ENCODE measurements at places on chromosomes 12 and 14. TPM values are rescaled to one million over a fixed set of nuclear protein-coding genes. Genes with fewer than 3 reads are reported as not detected.
A peak's percentile ranks its signal among the peaks of the same experiment; 100 is the strongest.

DNA sequence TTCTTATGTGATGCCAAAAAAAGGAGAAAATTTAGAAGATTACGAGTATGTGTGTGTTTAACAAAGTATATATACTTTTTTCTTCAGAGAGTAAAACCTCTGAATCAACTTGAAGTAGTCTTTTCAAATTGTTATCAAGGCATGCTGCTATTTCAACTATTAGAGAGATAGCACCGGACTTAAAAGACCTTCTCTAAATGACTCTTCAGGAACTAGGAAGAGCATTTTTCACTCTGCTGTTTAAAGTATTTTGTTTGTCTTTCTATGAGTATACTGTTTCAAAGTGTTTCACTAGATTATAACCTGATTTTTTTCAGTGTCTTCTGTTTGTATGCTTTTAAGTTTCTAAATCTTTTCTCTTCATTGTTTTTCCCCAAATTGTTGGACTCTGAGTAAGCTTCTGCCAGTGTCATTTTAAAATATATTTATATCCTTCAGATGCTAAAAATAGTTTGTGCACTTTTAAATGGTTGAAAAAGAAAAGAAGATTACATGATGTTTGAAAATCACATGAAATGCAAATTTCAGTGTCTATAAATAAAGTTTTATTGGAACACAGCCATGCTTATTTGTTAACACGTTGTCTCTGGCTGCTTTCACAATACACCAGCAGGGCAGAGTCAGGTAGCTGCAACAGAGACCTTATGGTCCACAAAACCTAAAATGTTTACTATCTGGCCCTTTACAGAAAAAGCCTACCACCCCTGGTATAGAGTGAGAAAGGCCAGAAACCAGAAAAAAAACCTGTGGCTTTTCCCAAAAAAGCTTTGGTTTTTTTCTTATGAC is 21.3 kb downstream of the CRADD start:
- no peak for DNase-seq

- DNase-seq, result peak; percentile 62
These were observed 5.1 kb upstream of the TNFAIP2 start for GRCh38 chr14:103118018-103118662.

GRCh38 chr14:89085737-89086382 is 261.4 kb downstream of the TTC8 start:
- no peak for DNase-seq

DNA sequence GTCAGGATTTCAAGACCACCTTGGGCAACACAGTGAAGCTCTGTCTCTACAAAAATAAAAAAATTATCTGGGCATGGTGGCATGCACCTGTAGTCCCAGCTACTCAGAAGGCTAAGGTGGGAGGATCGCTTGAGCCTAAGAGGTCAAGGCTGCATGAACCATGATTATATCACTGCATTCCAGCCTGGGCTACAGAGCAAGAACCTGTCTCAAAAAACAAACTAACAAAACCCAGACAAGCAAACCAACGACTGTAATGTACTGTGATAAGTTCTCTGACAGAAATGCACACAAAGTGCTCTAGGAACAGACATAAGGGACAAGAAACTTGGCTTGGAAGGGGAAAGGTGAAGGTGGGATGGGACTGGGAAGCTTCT is 22.4 kb downstream of the ENTPD5 start:
- DNase-seq, result no peak

DNA sequence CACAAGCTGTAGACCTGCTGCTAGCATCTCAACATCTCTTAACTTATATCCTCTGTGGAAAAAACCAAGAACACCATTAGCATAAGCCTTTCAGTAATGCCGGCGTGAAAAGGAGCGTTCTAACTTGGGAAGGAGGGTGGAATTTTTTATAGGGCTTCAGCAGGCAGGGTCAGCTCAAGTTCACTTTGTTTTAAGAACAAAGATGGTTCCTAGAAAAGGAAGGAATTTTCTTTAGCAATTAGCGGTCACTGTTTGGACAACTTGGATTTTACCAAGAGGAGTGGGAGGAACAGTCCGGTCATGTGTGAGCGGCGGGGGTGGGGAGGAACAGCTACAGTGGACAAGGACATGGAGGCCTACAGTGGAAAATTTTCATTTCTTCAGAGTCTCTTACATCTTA is 35.9 kb downstream of the BBS10 start:
- peak; percentile 64 for DNase-seq

DNA sequence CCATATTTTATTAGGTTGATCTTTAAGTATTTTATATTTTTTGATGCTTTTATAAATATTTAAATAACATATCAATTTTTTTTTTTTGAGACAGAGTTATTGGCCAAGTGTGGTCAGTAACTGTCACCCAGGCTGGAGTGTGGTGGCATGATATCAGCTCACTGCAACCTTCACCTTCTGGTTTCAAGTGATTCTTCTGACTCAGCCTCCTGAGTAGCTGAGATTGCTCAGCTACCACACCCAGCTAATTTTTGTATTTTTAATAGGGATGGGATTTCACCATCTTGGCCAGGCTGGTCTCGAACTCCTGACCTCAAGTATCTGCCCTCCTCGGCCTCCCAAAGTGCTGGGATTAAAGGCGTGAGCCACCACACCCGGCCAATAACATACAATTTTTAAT is 71.1 kb downstream of the FUT8 start:
- DNase-seq, result no peak

OTUB2 gene
- 6.3 TPM for total RNA-seq

- DNase-seq, result no peak
These were observed 1.1 kb downstream of the HOXC4 start for GRCh38 chr12:54054742-54055194.

GRCh38 chr14:79608446-79608845 is 602.9 kb downstream of the DIO2 start:
- no peak for DNase-seq

- DNase-seq, result peak; percentile 21
These were observed 107.8 kb downstream of the GCH1 start for GRCh38 chr14:54794796-54795195.

GRCh38 chr12:122403115-122403770 is 19.2 kb downstream of the CLIP1 start:
- DNase-seq, result no peak

DNA sequence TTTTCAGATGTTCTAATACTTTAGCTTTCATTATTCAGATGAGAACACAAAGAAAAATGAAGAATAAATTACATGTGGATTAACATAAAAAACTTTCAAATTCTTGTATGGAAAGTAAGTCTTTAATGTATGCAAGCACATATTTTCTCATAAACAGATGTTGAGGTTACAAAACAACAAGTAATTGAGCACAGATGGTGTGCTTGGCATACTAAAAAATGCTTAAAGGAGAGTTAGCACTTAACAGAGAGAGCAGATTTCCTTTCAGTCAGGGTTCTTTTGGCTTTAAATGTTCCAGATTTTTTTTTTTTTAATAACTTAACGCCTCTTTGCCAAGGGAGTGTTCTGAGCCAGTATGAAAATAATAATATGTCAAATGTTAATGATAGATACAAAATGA is 96.0 kb downstream of the RASSF9 start:
- no peak for DNase-seq

- DNase-seq, result no peak
These were observed 16.0 kb upstream of the LRP6 start for GRCh38 chr12:12282761-12283425.

GRCh38 chr12:93563807-93564538 is 8.5 kb upstream of the SOCS2 start:
- DNase-seq, result peak; percentile 72

- no peak for DNase-seq
These were observed 66.3 kb upstream of the EEA1 start for GRCh38 chr12:92995258-92995903.

DNA sequence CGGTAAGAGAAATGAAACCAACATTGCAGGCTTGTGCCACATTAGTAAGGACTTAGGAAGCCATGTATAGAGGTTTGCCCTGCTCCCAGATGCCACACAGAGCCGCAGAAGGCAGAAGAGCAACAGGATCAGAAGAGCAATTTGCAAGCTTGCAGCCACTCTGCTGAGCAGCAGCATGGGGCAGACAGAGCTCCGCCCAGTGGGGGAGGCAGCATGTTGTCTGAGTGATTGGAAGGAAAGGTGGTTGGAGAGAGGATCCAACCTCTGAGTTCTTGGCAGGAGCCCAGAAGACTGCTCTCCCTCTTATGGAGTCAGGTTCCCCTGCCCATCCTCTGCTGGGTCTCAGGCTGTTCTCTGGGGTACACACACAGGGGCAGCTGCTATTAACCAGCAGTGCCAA is 2.3 kb upstream of the KRT6A start:
- peak; percentile 95 for DNase-seq

DNA sequence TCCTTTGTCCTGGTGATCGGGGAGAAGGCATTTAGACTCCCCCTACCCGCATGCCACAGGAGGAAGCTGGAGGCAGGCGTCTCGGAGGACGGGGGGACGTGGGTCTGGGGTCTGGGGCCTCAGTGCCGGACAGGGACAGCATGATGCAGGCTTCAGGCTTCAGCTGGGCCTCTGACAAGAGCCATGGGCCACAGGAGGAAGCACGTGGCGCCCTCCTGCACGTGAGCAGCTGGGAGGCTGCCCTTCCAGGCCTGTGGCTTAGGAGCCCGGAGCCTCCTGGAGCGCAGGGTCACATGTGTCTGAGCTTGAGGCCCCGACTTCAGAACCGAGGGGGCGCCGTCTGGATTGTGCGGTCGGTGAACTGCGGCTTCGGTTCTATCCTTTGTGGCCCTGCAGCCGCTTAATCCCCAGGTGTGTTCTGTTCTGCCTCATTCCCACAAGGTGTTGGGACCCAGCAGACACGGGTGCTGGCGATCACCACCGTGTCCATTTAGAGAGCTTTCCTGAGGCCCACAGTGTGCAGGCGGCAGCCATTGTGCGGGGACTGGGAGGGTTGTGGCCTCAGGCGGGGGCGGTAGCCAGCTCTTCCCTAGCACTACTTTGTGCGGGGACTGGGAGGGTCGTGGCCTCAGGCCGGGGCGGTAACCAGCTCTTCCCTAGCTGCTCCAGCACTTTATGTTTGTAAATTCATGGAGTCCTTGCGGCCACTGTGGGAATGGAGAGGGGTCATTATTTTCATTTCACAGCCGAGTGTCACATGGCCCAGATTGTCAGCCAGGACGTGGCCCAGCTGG is 150.2 kb downstream of the ADGRD1 start:
- DNase-seq, result peak; percentile 54

PAX9 gene
- 0.34 TPM for total RNA-seq

MYF6 gene
- not detected for total RNA-seq

GPR84 gene
- total RNA-seq, result not detected

DNA sequence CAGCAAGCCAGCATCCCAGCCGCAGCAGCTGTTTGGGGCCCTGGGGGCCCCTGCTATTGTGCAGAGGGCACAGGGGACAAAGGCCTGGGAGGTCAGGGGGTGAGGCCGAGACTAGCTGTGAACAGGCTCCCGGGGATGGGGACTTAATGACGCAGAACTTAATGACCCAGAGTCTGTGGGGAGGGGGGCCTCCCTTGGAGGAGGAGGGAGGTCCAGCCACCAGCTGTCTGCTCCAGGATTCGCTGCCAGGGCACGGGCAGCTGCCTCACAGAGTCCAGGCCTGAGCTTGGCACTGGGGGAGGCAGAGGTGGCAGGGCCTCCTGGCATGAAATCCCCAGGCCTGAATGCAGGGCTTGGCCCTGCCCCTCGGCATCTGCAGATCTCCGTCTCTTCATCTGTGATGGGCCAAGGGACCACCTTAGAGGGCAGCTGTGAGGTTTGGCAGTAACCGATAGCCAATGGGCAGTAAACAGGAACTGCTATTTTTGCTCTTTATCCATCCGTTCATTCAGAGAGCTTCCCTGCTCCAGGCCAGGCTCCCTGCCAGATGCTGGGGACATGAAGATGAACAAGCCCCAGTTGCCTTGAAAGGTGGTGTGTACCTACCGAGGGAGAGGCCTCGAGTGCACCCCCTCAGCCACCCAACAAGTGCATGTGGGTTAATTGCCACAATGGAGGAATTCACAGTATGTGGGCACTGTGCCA is 6.7 kb downstream of the FAM222A start:
- no peak for DNase-seq

DNA sequence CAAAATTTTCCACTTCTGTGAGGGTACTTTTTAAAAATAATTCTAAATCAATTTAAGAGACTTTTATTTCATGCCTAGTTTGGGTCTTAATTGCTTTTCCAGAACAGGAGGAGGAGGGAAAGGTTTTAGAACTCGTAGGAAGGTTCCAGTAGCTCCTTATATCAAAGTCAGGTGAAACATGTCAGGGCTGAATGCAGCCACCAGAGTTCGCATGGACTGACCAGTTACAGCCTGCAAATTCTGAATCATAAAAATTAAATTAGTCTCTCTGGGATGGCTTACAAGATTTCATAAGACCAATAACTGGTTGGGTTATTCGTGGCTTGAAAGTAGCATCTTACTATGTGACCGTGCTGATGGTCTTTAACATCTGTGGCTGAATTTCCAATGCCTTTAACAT is 397 bp downstream of the BDKRB1 start:
- no peak for DNase-seq

- DNase-seq, result no peak
These were observed 136.5 kb upstream of the IFNG-AS1 start for GRCh38 chr12:67852701-67853100.

GRCh38 chr12:68910128-68910527 is 22.8 kb downstream of the CPM start:
- DNase-seq, result no peak

SLC5A8 gene
- total RNA-seq, result not detected

- DNase-seq, result peak; percentile 82
These were observed 4.1 kb upstream of the PAX9 start for GRCh38 chr14:36657399-36658122.

RGS6 gene
- 10.1 TPM for total RNA-seq

GRCh38 chr12:47272412-47273190 is 192.8 kb upstream of the AMIGO2 start:
- no peak for DNase-seq

GRCh38 chr12:92608151-92609091 is 94.4 kb upstream of the PLEKHG7 start:
- no peak for DNase-seq

DNA sequence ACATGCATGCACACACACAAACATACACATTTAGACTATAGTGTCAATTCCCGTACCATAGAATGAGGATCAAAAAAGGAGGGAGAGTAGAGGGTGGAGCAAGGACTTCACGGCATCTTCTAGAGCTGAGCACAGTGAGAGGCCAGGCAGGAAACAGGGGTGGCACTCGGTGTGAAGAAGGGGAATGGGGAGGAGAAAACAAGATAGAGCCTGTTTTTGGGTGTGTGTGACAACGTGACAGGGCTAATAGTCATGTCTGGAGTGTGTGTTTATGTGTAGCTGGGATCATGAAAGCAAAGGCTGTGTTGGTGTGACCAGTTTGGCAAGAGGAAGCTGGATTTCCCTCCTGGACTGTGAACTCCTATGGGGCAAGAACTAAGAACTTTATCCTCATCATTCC is 9.9 kb upstream of the ACVR1B start:
- peak; percentile 35 for DNase-seq

PRICKLE1 gene
- 20.6 TPM for total RNA-seq

PLEKHH1 gene
- 94.1 TPM for total RNA-seq

DNA sequence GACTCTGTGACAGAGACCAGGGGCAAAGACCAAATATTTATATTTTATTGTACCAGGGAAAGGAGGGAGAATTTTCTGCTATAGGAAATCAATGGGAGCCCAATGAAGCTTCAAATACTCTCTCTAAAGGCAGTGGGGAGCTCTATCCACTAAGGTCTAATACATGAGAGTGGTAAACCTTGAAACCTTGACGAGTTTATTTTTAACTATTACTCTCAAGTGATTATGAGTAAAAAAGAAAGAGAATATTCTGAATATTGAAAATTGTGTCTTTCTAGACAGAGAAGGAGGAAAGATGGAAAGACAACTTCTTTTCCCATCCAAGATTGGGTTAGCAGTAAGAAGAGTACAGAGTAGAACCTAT is 1722.1 kb upstream of the SEL1L start:
- no peak for DNase-seq

MGAT4C gene
- total RNA-seq, result 1.8 TPM

- DNase-seq, result no peak
These were observed 152.3 kb downstream of the DIO2 start for GRCh38 chr14:80059041-80059440.

BCL7A gene
- 25.7 TPM for total RNA-seq
